ENCODE measurements at places on chromosomes 11 and 22.

GRCh38 chr22:46579751-46580449, 40.3 kb upstream of the GRAMD4 start:
- DNase-seq: no peak

GRCh38 chr22:29985912-29986311, 94.4 kb upstream of the HORMAD2 start:
- no peak for DNase-seq

DNA sequence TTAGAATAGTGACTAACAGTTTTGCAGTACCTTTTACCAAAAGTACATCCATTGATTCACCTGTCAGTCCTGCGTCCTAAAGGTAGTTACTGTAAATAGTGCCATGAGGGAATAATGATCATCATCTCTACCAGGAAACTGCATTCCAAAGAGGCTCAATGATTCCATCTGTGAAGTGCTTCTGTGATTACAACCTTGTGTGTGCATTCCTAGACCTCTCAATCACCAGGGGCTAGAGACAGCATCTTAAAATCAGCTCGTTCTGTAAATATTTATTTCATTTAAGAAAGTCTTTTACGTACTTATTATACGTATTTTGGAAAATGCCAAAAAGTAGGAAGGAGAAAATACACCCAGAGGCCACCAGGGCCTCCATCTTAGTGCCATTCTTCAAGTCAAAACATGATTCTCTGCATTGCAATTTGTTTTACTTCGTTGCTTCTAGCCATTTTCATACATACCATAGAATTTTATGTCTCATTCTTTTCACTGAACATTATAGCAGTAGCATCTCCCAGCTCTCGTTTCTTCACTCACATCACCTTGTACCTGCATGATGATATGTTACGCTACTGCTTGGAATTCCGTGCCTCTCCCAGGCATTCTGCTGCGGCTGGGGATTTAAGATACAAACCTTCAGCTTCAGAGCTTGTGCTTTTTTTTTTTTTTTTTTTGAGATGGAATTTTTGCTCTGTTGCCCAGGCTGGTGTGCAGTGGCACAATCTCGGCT, 117.0 kb downstream of the SEZ6L start:
- DNase-seq: no peak

DNA sequence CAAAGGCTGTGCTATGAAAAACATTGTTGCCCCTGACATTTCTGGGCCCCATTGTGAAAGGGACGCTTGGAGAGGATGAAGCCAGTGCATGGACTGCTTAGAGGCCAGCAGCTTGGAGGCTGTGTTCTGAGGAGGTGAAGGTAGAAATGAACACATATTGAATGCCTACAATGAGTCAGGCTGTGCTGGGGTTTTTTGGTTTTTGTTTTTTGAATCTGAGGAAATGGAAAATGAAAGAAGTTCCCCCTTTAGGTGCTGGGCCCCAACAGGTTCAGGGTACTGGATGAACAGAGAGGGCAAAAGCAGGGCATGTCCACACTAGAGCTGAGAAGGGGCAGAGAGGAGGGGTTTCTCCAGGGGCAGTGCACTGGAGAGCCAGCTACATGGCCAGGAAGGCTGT, 166.1 kb upstream of the API5 start:
- no peak for DNase-seq

GRCh38 chr22:49236541-49237075, 591.1 kb downstream of the BRD1 start:
- DNase-seq: no peak

DNA sequence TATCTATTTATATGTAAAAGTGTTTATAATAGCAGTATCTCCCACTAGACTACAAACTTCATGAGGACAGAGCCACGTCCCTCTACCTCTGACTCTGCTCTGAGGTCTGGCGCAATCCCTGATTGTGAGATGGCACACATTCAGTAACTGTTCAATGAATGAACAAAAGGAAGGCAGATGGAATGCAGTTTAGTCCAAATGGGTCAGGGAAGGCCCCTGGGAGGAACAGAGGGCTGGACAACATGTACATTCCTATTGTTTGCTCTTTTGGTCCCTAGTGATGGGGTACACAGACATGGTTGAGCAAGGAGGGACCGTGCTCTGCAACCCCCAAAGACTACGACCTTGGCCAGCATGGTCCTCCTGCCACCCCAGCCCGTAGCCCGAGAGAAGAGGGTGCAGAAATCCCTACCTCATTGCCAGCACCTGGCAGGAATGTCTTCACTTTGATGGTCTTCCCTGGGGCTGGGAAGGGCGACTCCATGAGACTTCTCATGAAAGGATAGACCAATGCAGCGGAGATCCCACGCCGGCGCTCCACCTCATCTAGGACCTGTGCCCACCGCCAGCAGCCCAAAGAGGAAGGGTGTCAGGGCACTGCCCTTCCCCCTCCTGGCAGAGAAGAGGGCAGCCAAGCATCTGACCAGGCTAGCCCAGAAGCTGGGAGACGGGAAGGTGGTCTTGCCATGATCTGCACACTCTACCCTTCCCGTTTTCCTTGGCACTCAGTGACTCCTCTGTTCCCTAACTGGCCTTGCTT, 24.3 kb downstream of the RPL27A start:
- no peak for DNase-seq

DNA sequence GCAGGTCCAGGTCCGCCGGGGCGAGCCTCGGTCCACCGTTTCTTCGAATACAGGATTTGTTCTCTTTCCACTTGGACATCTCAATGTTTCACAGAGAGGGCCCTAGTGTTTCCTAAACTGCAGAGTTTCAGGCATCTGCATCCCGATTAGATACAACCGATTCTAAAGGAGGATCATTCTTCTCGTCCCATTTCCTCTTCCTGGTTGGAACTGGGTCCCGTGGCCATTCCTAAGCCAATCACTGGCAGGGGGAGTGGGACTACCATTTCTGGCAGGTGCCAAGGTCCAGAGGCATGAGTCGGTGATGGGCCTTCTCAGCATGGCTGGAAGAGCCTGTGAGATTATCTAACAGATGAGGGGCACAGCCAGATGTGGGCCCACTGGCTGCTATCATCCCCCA, 68.9 kb downstream of the ELFN2 start:
- no peak for DNase-seq

DNA sequence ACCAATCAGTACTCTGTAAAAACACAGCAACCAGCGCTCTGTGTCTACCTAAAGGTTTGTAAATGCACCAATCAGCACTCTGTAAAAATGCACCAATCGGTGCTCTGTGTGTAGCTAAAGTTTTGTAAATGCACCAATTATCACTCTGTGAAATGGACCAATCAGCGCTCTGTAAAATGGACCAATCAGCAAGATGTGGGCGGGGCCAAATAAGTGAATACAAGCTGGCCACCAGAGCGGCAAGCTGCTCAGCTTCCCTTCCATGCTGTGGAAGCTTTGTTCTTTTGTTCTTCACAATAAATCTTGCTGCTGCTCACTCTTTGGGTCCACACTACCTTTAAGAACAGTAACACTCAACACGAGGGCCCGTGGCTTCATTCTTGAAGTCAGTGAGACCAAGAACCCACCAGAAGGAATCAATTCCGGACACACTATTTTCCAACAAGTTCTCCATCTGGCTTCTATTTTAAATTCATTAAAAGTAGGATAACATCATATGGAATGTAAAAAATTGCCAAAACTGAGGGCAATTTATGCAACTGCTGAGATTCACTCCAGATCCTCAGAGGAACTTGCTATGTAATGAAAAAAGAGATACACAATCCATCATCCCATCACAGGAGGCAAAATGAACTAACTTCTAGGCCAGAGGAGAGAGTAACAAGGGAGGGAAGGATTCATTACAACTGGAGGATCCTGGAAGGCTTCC, 3.1 kb upstream of the PANX1 start:
- DNase-seq: peak; percentile 32

DNA sequence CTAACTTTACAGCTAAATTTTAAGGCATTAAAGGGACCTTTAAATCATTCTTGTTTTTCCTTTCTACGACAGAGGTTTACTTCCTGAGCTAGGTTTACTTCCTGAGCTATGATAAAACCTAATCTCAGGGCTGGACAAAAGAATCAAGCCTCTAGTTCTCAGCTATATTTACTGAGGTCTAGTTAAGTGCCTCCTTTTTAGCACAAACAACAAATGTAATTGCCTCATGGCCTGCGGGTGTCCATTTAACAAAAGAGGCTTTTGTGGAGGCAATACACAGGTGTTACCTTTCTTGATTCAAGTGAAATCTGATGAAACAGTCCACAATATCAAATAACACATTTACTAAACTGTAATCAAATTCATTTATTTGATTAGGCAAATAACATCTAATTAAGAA, 67.3 kb downstream of the IMMP1L start:
- no peak for DNase-seq

- no peak for DNase-seq
These were observed 32.5 kb upstream of the OR10D3 start for GRCh38 chr11:124150684-124151083.

DNA sequence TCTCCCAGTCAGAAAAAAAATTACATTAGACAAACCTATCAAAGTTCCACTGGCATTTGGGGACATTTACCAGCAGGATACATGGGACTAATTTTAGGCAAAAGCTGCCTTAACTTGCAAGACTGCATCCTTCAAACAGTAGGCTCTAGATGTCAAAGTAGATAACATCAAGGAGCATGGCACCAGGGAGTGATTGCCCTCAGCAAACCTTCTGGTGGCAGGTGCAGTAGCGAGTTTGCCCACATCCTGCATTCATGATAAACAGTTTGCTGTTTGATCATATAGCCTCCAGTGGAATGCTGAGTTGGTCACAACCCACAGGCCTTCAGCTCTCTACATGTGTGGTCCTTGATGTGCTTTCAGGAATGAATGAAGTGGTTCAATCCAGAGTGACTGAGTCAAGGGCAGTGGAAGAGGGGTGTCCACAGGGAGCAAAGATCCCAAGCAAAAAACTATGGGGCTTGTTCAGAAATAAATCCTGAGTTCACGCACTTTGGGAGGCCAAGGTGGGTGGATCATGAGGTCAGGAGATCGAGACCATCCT, 12.0 kb downstream of the SCGB1D2 start:
- no peak for DNase-seq

GRCh38 chr11:86134580-86135318, 65.9 kb upstream of the PICALM start:
- no peak for DNase-seq

- DNase-seq: no peak
These were observed 2.2 kb downstream of the POU2AF3 start for GRCh38 chr11:111300569-111300968.

- DNase-seq: no peak
These were observed 205.1 kb upstream of the CADM1 start for GRCh38 chr11:115709297-115709696.

DNA sequence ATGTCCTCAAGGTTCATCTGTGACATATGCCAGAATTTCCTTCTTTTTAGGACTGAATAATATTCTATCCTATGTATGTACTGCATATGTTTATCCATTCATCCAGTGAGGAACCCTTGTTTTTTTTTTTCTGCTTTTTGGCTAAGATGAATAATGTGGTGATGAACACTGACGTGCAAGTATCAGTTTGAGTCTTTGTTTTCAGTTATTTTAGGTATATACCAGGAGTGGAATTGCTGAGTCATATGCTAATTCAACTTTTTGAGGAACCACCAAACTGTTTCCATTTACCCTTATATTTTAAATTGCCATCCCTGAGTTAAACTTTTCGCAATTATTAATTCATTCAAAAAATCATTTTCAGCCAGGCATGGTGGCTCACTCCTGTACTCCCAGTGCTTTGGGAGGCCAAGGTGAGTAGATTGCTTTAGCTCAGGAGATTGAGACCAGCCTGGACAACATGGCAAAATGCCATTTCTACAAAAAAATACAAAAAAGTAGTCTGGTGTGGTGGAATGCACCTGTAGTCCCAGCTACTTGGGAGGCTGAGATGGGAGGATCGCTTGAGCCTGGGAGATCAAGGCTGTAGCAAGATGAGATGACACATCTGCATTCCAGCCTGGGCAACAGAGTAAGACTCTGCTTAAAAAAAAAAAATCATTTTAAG, 64.2 kb downstream of the MICAL2 start:
- DNase-seq: no peak

DNA sequence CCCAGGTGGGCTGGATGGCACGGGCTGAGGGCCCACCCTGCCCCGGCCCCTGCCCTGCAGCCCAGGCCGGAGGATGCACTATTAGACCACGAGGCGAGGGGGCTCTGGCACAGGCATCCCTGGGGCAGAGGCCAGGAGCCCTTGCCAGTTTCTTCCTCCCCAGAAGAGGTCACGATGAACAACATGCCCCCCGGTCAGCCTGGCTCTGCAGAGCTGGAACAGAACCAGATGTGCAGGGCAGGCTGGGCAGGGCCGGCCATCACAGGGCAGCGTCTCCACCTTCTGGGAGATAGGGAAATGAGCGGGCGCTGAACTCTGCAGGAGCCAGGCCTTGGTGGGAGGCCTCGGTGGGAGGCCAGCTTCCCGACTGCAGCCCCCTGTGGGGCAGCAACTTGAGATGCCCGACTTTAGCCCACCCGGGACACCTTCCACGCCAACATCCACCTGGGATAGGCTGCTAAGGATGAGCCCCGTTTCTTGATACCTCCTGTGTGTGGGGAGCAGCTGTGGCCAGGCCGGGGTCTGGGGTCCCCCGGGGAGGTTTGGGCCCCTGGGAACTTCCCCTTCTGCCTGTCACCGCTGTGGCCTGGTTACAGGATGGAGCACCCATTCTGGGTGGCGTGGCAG, 21.8 kb upstream of the GNB1L start:
- no peak for DNase-seq

Measured in activated CD4-positive, alpha-beta memory T cell treated with anti-CD3 and anti-CD28 coated beads for 36 hours (primary cell).